ENCODE measurements at places on chromosomes 13 and 19.
A peak's percentile ranks its signal among the peaks of the same experiment; 100 is the strongest.

DNA sequence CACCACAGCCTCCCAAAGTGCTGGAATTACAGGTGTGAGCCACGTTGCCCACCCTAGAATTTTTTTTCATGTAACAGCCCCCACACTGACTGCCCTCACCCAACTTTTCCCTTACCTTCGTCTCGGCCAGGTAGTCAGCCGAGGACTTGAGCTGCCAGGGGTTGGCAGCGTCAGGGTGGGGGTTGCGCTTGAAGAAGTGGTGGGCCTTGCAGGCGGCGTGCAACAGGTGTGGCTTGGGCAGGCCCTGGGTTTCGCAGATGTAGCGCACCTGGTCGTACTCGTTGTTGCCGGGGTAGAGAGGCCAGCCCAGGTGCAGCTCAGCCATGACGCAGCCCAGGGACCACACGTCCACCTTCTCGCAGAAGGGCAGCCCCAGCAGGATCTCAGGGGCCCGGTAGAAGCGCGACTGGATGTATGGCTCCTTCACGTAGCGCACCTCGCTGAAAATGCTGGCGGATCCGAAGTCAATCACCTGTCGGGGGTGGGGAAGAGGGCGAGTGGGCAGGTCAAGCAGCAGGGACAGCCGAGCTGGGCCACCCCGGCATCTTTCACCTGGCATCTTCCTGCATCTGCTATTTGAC, 6.2 kb downstream of the HIPK4 start:
- ATAC-seq: no peak

- ATAC-seq: no peak
These were observed 60.5 kb downstream of the COL4A2 start for GRCh38 chr13:110367620-110368019.

GRCh38 chr19:963486-963951, 20.6 kb upstream of the WDR18 start:
- ATAC-seq: no peak

- ATAC-seq: no peak
These were observed 23.4 kb downstream of the MBD3L2B start for GRCh38 chr19:6997679-6998445.

DNA sequence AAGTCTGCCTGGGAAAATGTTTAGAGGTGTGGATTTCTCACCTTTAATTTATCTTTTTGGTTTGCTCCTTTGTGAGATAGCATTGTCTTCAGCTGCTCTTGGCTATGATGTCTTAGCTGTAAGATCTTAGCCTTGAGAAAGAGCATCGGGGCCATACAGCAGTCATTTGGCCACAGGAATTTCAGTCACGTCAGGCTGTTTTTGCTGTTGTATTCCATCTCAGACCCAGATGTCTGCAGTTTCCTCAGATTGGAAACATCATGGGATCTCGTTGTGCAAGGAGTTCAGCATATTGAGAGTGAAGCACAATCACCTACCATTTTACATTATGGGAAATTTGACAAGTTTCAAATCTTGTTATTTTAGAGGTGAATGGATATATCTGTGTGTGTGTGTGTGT, 89.3 kb upstream of the C1QTNF9B start:
- ATAC-seq: no peak

DNA sequence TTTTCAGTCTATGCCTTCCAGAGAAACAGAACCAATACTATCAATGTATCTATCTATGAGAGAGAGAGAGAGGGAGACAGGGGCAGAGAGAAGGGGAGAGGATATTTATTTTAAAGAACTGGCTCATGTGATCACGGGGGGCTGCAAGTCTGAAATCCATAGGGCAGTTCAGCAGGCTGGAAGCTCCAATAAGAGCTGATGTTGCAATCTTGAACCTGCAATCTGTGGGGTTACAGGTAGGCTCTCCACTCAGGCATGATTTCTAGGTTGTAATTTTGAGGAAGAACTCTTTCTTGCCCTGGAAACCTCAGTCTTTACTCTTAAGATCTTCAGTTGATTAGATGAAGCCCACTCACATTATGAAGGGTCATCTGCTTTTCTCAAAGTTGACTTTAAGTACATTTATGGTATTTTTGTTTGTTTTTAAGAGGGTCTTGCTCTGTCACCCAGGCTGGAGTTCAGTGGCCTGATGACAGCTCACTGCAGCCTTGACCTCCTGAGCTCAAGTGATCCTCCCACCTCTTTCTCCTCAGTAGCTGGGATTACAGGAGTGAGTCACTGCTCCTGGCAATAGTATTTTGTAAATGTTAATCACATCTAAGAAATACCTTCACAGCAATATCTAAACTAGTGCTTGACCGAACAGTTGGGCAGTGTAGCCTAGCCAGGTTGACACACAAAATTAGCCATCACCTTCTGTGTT, 376.4 kb downstream of the FGF9 start:
- ATAC-seq: peak; percentile 72

DNA sequence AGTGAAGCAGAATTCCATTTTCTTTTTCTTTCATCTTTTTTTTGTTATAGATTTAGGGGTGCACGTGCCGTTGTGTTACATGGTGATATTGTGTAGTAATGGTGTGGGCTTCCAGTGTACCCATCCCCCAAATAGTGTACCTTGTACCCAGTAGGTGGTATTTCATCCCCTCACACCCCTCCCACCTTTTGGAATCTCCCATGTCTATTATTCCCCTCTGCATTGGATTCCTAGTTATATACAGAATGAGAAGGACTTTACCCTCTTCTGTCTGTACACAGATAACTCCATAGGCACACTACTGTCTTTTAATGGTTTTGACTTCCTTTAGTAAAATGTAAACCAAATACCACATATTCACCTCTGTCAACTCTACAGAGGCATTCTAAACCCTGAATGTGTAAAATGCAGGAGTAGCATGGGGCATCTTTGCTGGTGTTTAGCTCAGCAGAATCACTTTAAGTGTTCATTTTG, 28.0 kb downstream of the FRY start:
- no peak for ATAC-seq

All from esophagus mucosa (tissue), 1 donor.